Activated T-helper 1 cell treated with anti-CD3 and anti-CD28 coated beads, Interleukin-2, amount 50 U/mL, for 16 hours (primary cell): ENCODE measurements at places on chromosomes 6 and 20.
A peak's percentile ranks its signal among the peaks of the same experiment; 100 is the strongest.

GRCh38 chr6:150144294-150144868 is 1.5 kb downstream of the PPP1R14C start:
- no peak for DNase-seq

GRCh38 chr6:154388803-154389202 is 32.2 kb upstream of the IPCEF1 start:
- no peak for DNase-seq

DNA sequence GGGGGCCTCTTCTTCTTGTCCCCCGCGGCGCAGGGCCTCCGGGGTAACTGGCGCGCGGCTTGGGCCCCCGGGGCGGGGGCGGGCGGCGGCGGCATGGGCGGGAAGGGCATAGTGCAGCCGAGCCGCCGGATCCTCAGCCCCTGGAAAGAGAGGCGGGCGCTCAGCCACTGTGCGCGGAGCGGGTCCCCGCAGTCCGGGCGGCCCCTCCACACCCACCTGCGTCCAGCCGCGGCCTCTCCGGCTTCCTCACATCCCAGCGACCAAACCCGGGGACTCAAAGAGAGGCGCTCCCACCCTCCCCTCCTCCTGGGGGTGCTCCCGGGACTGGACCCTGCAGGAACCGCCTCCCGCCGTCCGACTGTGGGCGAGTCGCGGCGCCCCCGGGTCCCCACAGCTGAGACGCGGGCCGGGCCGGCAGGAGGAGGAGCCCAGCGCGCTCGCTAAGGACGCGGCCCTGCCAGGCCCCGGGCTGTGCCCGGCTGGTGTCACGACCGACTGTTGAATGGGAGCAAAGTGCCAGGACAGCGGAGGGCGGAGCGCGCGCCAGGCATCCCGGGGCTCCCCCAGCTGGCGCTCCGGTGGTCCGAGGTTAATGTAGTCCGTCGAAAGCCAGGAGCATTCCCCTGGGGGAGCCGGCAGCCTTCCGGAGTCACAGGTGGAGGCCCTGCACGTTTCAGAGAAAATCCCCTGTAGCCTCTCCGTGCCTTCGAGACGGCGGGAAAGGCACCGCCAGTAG is at the start of gene PRR18:
PRR18 (minus strand) TSS at position 360 of the 736 bp plus-strand sequence; CDS start at position 110, 250 bp downstream.
- DNase-seq, result no peak

- no peak for DNase-seq
These were observed 140.5 kb upstream of the CST7 start for GRCh38 chr20:24808616-24809015.

GRCh38 chr6:150894935-150895552 is 29.5 kb downstream of the MTHFD1L start:
- DNase-seq, result no peak

- DNase-seq, result no peak
These were observed 254.7 kb downstream of the GMPR start for GRCh38 chr6:16493112-16493511.

GRCh38 chr6:56620229-56620868 is 22.3 kb downstream of the DST start:
- DNase-seq, result no peak

GRCh38 chr6:2733324-2733723 is 17.4 kb downstream of the MYLK4 start:
- no peak for DNase-seq

DNA sequence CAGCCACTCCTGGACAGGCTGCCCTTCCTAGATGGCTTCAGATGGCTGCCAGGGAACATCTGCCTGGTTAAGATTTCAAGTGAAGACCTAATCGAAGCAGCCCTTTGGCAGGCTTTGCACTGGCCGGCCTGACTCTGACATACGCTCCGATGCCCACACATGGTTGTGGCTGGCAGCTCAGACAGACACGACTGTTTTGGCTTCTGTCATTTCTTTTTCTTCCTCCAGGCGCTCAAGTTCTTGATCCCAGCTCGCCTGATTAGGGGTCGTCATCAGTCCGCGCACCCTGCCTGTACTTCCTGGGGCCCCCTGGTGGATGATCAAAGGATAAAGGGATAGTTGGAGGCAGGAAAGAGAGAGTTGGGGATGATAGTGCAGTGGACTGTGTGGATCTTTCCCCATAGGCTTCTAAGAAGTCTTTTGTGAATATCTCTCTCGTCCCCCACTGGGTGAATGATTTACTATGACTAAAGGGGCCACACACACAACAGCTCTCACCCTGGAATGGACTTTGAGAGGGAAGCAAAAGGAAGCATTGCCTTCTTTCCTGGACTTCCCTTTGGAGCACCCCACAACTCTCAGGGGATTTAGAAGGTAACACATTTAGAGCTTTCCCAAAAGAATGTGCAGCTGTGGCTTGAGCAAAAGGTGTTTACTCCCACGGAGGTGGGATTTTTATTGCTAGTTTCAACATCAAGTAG is 21.4 kb upstream of the TRAM2 start:
- no peak for DNase-seq

DNA sequence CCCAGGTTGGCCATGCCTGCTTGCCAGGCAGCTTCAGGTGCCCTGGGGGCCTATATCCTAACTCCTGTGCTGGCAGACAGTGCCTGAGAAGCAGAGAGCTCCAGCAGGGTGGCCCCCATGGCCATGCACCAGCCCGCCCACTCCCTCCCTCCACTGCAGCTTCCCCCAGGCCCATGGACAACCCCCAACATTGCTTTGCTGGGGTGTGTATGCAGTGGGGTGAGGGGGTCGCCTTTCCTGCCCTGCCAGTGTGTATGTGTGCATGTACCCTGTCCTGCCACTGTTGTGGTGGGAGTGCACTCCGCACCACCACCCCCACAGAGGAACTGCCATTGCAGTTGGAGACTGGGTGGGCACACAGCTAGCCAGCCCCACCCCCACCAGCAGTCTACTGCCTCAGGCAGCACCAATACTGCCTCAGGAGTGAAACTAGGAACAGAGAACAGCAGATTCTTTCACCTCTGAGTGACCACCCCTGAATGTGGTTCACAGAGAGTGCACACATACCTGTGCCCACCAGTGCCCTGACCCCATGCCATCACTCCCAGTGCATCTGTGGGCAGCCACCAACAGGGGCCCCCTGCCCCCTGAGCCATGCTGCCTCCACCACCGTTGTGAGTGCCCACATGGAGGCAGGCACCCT is 151.1 kb downstream of the LRRC1 start:
- no peak for DNase-seq

DNA sequence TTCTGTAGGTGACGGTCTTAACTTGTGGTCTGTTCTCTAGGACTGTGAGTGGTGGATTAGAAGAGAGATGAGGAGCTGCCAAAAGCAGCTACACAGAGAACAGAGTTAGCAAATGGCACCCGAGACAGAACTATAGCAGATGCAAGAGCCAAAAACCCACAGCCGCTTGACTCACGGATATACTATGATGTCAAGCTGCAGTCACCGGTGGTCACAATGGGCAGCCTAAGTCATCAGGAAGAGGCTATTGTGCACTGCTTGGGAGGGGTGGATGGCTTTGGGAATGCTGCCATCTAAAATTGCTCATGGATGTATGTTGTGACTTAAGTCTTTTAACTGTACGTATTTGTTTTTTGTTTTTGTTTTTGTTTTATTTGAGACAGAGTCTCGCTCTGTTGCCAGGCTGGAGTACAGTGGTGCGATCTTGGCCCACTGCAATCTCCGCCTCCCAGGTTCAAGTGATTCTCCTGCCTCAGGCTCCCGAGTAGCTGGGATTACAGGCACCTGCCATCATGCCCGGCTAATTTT is at the start of gene GTSF1L:
GTSF1L (minus strand) TSS at position 192 of the 528 bp plus-strand sequence. CDS start 308 bp downstream, outside the sequence.
- DNase-seq, result no peak

GRCh38 chr20:12055161-12055560 is 137.5 kb downstream of the BTBD3 start:
- DNase-seq, result no peak

DNA sequence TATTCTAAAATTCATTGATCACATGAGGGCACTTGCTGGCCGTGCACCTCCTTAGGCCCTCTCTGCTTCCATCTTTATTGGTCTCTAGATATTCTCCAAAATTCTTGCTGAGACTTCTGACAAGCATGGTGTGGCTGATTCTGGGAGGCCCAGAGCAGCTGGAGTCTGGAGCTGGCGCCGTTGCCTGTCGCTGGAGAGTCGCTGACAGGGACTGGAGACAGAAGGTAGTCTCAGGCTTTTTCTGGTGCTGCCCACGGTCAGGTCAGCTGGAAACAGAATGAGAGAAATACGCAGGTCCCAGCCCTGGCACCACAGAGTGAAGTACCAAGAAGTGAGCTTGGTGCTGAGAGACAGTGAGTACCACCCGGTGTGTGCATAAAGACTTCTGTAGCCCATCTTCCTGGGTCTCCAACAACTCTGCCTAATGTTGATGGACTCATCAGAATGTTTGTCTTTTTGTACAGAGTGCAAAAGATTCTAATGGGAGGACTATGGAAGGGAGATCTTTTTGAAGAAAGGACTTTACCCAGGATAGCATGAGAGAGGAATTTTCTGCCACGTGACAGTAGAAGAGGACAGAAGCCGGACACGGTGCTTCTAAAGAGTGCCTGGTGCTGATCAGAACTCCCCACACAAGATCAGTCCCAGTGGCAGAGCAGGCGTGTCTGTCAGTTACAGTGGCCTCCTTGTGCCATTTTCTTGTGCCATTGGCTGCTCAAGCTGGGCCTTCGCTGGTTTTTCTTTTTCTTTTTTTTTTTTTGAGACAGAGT is 1.8 kb upstream of the ALDH8A1 start:
- DNase-seq, result no peak

GRCh38 chr6:28725274-28725809 is 198.4 kb downstream of the TRIM27 start:
- DNase-seq, result no peak

GRCh38 chr20:53839423-53840176 is 230.8 kb downstream of the BCAS1 start:
- DNase-seq, result peak; percentile 12

DNA sequence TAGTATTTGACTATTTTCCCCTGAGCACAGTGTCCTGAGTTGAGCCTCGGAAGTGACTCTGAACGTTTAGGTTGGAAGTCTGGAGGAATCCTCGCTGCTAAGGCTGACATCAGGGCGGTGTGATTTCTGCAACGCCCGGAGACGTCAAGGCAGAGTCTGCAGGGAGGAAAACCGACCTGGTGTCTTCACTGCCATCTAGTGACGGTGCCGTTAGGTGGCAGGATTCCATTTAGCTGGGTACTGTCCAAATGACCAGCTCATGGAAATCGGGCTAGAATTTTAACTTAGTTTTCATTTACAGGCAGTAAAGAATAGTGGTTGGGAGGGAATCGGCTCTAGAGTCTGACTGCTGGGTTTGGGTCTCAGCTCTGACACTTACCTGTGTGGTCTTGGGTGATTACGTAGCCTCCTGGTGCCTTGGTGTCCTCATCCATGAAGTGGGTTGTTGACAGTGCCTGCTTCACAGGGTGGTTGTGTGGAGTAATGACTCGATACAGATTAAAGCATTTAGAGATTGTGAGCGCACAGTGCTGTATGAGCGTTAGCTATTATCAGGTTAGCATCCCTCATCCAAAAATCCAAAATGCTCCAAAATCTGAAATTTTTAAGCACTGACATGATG is 35.0 kb downstream of the FOXF2 start:
- no peak for DNase-seq

GRCh38 chr6:106520711-106521401 is 108.4 kb downstream of the RTN4IP1 start:
- peak; percentile 64 for DNase-seq

DNA sequence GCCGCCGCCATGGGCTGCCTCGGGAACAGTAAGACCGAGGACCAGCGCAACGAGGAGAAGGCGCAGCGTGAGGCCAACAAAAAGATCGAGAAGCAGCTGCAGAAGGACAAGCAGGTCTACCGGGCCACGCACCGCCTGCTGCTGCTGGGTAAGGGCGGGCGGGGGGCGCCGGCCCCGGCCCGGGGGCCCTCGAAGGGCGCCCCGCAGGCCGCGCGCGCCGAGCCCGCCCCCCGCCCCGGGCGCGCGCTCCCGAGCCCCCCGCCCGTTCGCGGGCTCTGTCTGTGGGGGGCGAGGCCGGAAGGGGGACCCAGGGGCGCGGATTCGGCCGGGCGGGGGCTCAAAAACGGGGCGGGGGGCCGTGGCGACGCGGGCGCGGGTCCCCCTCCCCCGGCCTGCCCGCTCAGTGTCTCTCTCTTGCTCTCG is 39.2 kb downstream of the GNAS start:
- DNase-seq, result no peak

DNA sequence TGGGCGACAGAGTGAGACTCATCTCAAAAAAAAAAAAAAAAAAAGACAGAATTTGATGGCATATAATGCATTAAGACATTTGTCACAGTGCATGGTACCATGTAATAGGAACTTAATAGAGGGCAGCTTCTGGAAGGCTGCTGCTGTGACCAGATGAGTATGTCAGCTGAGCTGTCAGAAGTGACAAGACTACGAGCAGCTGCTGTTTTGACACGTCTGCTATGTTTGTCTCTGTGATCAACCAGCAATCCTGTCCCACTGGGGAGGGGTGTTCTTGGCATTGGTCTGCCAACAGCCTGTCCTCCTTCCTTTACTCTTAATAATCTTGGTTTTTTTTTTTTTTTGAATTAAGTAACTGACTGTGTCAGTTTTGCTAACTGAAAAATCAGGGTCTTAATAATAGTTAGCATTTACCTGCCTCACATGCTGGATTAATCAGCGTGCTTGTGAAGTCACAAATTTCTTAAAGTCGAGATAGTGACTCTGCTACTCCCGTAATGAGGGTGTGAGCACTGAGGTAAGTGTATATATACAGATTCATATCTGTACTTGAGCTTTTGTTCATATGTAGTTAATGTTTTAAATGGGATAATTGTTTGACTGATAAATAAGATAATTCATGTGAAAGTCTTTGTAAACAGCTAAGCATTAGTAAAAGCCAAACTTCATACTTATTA is 152.4 kb downstream of the BMP2 start:
- DNase-seq, result no peak

GRCh38 chr6:132202574-132202973 is 198.7 kb downstream of the MOXD1 start:
- DNase-seq, result no peak

GRCh38 chr20:7155282-7155681 is 387.8 kb downstream of the BMP2 start:
- no peak for DNase-seq

- no peak for DNase-seq
These were observed 304.6 kb upstream of the ZFP64 start for GRCh38 chr20:52496191-52496590.

DNA sequence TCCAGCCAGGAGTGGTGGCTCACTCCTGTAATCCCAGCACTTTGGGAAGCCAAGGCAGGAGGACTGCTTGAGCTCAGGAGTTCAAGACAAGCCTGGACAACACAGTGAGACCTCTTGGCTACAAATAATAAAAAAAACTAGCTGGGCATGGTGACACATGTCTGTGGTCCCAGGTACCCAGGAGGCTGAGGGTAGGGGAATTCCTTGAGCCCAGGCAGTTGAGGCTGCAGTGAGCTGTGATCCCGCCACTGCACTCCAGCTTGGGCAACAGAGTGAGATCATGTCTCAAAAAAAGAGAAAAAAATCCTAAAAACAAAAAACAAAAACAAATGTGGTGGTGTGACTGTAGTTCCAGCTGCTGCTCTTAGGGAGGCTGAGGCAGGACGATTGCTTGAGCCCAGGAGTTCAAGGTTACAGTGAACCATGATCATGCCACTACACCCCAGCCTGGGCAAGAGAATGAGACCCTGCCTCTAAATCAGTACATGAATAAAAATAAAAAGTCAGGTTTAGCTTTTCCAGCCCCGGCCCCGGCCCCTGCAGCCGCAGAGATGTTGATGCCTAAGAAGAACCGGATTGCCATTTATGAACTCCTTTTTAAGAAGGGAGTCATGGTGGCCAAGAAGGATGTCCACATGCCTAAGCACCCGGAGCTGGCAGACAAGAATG is 13.5 kb upstream of the SNRPC start:
- DNase-seq, result no peak
